Stimulated activated CD4-positive, alpha-beta T cell treated with anti-CD3 and anti-CD28 coated beads, Interleukin-2, amount 100 ng/mL, for 24 hours (primary cell): ENCODE measurements at places on chromosomes 1 and 21.

GRCh38 chr21:25326181-25326580, 281.1 kb downstream of the MRPL39 start:
- DNase-seq = no peak

- DNase-seq = no peak
Observed at GRCh38 chr1:211541720-211542477, 37.1 kb downstream of the SLC30A1 start.

GRCh38 chr1:226990133-226990716, 50.1 kb downstream of the COQ8A start:
- peak; percentile 59 for DNase-seq

GRCh38 chr1:116532671-116533428, 38.0 kb downstream of the CD58 start:
- no peak for DNase-seq

DNA sequence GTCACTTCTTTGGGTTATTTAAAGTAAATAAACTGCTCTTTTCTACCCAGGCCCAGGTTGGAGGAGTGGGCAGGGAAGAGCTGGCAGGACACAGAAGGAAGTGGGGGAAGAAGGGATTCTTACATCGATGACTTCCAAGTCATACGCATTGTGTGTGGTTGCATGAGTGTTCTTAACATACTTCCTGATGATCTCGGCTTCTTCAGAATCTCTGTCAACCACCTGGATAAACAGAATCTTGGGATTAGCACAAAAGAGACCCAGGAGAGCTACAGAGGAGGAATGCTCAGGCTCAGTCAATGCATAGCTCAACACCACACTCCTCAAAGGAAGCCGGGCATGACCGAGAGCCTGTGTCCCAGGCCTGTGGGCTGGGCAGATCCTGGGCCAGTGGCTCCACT, 42.1 kb downstream of the PARP1 start:
- DNase-seq = no peak

DNA sequence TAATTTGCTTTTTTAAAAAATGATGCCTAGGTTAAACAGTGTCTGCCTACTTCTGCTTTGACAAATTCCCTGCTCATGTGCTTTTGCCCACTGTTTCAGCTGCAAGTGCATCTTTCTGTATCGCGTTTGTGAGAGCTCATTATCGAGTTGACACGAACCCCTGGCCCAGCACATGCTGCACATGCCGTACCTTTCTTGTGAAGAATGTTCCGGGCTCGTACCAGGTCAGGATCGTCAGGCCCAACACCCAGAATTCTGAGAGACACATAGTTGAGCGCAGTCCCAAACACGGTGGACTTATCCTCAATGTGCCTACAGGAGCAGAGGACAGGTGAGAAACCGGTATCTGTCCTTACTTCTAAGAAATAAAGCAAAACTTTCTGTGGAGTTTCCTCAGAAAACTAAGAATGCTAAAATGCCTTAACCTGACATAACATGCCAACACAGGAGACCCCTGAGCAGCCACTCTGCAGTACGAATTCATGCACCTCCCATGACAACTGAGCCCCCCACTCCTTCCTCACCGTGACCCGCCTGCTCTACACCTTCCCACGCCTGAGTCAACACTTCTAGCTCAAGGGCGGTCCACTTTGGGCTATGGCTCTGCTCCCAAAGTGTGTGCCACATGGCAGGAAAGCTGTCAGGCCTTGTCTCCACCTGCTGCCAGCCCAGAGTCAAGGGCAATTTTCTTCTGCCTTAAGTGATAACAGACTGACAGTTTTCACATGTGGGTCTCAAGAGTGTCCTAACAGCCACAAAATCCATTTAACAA, 6.7 kb downstream of the LSS start:
- DNase-seq = no peak

DNA sequence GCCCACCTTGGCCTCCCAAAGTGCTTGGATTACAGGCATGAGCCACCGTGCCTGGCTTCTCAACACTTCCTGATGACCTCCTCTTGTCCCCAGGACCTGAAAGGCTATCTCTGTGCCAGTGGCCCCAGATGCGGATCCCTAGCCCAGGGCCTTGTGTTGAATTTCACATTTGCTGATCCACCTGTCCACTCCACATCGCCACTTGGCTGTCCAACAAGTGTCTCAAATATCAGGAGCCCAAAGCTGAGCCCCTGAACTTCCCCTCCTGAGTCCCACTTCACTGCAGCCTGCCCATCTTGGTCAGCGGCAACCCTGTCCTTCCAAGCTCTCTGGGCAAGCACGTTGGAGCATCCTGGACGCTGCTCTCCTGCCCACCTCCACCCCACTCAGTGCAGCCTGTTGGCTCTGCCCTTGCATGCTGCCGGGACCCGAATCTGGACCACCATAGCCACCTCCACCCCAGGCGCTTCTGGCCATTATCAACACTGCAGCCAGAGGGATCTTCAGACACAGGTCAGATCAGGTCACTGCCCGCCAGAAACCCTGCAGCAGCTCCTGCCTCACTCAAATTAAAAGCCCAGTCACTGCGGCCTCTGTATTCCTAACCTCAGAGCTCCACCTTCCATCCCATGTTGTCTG, 352.5 kb upstream of the VAMP3 start:
- no peak for DNase-seq

GRCh38 chr1:113036639-113037321, 36.2 kb upstream of the LRIG2 start:
- DNase-seq = no peak

DNA sequence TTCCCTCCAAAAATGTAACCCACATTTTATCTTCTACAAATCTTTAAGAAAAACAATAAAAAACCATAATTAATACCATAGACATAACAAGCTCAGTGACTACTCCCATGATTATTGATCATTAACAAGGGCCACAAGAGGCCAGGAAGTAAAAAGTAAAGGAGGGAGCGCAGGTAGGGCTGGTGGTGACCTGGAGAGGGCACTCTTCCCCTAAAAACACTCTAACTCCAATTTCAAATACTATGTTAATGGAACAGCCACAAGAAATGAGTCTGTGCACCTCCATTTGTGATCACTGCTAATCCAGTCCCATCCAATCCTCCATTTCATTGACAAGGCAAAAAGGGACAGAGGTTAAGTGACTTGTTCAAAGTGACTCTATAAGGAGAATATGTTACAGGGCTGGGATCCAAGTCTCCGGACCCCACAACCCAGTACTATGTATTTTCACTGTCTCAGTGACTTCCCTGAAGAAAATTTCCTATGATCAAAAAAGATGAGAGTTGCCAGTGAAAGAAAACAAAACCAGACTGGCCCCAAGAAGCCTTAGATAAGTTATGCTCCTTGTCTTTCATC, 41.2 kb upstream of the CFAP298 start:
- DNase-seq = no peak

GRCh38 chr1:30982937-30983336, 74.4 kb upstream of the SDC3 start:
- DNase-seq = no peak

DNA sequence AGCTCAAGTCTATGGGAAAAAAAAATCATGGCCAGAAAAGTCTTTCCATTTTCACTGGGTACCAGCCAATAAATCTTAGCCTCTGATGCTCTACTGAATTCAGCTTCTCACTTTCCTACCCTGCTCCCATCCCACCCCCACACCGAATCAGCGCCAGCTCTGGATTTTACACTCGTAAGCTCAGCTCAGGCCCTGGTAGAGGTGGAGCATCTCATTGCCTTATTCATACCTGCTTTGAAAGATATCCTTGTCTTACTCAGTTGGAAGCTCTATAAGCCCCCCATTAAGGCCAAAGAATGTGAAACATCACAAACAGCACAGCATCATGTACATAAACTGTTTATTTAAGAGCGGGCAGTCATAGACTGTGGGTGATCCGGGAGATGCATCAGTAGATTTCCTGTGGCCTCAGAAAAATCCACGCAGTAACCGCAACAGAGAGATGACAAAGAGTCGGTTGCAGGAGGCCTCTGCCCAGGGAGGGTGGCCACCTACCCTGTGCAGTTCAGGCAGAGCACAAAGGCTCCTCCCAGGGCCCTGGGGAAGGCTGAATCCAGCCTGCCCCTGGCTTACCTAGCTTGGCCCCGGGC, 36.4 kb upstream of the ETS2 start:
- DNase-seq = no peak
